ENCODE measurements at places on chromosomes 13 and 19. TPM values are rescaled to one million over a fixed set of nuclear protein-coding genes. Genes with fewer than 3 reads are reported as not detected.
A peak's percentile ranks its signal among the peaks of the same experiment; 100 is the strongest.

DNA sequence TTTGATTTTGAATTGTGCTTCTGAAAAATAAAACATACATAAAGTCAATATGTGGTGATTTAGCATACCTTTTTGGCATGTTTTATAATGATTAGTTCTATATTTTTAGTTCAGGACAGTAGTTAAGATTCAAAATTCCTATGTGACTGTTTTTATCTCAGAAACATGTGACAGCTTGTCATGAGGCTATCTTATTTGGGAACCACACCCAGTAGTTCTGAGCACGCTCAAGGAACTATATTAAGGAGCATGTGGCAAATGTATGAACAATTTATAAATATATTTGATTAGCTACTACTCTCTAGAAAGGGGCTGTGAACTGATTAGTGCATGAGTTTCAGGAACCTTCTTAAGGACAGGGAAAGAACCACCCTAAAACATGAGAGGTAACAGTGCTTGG lies 38.8 kb downstream of the FGF9 start:
- DNase-seq = no peak

DNA sequence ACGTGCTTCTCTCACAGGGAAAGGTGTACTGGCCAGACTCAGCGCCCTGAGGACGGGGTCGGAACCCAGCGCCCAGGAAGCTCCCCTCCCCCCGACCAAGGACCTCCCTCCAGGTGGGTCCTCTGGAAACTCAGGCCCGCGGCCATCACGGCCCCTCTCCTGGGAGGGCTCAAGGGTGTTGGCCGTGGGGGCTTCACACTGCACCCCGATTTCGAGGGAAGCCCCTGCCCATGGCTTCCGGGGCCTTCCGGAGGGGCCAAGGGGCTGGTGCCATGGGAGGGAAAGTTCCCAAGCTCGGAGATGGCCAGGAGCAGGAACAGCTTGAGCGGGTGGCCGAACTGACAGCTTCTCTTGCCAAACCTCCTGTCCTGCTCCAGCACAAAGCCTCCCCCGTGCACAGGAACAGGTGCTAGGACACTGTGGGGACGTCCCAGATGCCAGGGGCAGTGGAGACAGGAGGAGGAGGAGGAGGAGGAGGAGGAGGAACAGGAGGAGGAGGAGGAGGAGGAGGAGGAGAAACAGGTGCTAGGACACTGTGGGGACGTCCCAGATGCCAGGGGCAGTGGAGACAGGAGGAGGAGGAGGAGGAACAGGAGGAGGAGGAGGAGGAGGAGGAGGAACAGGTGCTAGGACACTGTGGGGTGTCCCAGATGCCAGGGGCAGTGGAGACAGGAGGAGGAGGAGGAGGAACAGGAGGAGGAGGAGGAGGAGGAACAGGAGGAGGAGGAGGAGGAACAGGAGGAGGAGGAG lies 10.0 kb downstream of the SBNO2 start:
- DNase-seq = no peak

GRCh38 chr13:91323349-91323748 lies 24.1 kb upstream of the MIR17HG start:
- no peak for DNase-seq

- no peak for DNase-seq
Measured at GRCh38 chr19:495402-496111, 729 bp upstream of the MADCAM1 start.

DNA sequence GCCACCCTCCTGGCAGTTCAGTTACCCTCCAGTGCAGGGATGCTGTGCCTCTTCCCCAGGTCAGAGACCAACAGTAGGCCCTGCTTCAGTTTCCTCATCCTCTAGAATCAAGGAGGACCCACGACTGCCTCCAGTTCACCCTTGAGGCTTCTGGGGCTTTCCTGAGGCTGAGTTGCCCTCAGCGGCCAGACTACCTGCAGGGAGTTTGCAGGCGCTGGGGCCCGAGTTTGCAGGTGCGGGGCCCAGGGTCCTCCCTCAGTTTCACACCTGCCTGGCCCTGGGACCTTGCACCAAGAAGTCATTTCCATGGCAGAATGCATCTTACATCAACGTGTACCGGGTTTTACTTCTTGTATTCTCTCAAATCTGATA lies 38.9 kb upstream of the C19orf12 start:
- no peak for DNase-seq

DNA sequence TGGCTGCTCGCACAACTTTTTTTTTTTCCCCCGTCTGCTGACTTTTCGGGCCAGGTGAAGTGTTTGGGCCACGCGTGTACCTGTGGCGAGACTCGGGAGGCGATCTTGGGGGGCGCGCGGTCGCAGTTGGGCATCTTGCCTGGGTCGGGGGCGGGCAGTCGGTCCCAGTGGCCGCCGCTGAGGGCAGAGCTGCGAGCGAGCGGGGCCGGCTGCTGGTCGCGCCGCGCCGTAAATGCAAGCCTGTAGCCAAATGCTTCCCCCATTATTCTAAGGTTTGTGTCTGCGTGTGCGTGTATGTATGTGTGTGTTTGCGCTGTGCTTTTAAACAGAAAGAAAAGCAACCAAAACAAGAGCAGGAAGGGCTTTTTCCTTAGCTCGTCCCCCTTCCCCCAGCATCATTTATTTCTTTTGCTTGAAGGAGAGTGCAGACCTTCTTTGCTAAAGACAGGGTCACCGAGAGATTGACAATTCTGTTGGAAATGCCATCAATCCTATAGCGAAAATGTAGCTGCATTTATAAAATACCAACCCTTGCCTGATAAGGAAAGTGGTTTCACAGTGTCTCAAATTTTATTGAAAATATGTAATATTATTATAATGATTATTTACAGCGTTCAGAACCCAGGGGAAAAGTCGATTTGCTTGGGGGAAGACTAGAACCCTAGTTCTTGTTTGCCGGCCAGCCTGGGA lies 143.2 kb upstream of the ZNF536 start:
- DNase-seq = no peak

DNA sequence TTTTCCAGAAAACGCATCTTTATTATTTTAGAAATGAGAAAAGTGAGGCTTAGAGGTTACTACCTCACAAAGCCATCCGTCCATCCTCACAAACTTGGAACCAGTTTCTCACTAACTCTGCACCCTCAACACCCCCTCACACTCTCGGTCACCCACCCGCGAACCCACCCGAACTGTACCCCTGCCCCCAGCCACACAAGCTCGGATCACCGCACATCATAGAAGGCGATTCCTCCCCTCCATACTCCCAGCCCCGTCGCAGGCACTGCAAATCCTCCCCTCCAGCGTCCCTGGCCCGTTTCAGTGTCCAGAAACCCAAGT lies 238 bp downstream of the ZNF260 start:
- no peak for DNase-seq

DNA sequence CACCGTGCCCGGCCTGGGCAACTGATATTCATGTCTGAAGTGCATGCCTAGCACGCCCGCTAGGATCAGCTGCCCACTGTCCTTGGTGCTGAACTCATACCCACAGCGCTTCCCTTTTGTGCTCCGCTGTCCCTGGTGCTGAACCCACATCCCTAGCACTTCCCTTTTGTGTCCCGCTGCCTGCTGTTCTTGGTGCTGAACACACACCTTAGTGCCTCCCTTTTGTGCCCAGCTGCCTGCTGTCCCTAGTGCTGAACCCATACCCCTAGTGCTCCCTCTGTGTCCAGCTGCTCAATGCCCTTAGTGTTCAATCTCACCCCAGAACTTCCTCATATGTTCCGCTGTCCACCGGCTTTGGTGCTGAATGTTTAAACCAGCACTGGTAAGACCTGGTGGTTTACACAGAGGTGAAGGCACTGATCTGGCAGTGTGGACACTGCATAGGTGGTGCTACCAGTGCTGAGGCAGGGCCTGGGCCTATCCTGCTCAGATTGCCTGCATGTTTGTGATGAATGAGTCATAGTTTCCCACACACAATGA lies 26.3 kb upstream of the SIGLEC11 start:
- peak; percentile 82 for DNase-seq

Gene DKKL1
- total RNA-seq = 0.62 TPM

Data from ureter (tissue), 1 donor.